ENCODE measurements at places on chromosomes 12 and 14.

GRCh38 chr14:105861985-105862465 is 335.6 kb downstream of the TMEM121 start:
- DNase-seq, result peak; percentile 67

- DNase-seq, result no peak
These were observed 54.2 kb upstream of the CERS5 start for GRCh38 chr12:50221228-50222008.

DNA sequence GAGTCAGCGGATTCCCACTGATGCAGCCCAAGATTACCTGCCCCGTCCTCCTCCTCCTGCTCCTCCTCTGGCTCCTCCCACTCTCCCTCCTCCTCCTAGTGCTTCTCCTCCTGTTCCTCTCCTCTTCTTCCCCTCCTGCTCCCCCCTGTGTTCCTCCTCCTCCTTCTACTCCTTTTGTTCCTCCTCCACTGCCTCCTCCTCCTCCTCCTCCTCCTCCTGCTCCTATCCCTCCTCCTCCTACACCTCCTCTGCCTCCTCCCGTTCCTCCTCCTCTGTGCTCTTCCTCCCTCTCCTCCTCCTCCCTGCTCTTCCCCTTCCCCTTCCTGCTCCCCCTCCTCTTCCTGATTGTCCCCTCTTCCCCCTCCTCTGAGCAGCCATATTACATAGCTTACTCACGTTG is 141.3 kb downstream of the CACNA1C start:
- peak; percentile 12 for DNase-seq

DNA sequence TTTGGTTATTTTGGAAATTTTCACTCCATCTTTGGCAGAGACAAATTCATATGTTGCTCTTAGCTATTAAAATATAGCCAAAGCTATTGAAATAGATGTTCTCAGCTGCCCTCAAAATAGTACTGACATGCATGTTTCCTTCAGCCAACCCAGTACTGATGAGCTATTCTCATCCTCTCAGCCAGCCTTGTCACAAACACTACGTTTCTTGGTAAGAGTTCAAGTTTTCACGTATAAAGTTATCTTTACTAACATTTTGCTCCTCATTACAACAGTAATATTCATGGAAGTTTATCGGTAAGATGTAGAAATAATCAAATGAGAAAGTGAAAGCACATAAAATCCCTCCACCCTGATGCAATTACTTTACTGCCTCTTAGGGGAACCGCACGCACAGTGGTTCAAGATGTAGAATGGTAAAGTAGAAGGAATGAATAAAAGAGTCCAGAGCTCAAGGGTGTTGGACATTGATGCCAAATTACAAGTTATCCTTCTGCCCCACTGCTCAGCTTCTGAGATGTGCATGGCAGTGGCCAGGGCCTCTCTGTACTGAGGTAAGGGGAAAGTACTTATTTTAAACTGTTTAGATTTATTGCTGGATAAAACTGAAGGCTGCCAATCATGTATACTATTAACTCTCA is 20.7 kb downstream of the GCH1 start:
- DNase-seq, result peak; percentile 67

- no peak for DNase-seq
These were observed 36.8 kb downstream of the IL31 start for GRCh38 chr12:122137229-122137628.

GRCh38 chr12:7512553-7512952 is 9.0 kb upstream of the CD163 start:
- DNase-seq, result no peak

GRCh38 chr12:116113398-116114130 is 163.9 kb downstream of the MED13L start:
- no peak for DNase-seq

DNA sequence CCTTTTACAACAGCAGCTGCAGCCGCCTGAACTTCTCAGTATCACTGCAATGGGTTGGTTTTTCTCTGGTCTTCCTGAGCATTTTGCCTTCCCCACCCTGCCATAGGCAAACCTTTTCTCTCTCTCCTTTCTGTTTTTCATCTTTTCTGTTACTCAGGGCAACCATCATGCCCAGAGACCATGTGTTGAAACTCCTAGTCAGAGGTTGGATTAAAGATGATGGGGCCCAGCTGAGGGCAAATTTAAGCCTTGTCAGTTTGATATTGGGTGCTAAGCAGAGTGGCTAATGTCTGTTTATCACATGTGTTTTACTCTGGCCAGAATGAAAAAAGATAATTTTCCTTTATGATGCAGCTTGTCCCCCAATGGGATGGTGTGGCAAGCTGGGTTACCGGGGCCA is 107.9 kb upstream of the PMCH start:
- no peak for DNase-seq

GRCh38 chr12:116150001-116150400 is 127.5 kb downstream of the MED13L start:
- no peak for DNase-seq

DNA sequence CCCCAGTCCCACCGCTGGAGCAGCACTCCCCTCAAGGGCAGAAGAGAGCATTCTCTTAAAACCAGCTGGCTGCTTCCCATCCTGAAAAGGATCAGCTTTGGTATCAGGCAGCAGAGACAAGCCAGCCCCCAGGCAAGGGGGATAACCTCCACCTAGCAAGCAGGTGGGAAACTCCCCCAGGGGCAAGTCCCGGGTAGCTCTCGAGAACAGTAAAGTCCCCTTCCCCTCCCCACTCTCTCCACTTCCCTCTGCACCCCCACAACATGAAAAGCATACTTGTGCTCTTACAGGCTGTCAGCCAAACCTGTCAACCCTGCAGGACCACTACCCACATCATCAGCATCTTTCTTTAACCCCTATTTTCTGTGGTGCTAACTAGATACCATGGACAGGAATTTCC is 254.0 kb downstream of the NTF3 start:
- DNase-seq, result no peak

DNA sequence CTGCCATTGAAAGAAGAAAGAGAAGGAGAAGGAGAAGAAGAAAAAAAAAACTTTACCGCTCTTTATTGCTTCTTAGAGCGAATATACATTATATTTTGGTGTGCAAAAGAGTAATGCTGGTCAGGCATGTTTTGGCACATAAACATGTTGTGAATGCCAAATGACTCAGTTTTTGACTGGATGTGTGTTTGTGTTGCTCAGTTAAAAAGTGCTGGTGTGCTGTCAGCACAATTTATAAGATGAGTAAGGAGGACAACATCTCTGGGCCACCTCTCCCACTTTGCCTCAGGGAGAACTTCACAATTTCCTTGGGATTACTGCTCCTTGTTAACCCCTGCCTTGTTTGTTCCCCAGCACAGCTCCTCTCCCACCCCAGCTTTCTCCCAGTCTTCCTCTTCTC is 584.8 kb downstream of the ETNK1 start:
- no peak for DNase-seq

GRCh38 chr12:90833228-90833627 is 121.7 kb downstream of the CCER1 start:
- DNase-seq, result no peak

DNA sequence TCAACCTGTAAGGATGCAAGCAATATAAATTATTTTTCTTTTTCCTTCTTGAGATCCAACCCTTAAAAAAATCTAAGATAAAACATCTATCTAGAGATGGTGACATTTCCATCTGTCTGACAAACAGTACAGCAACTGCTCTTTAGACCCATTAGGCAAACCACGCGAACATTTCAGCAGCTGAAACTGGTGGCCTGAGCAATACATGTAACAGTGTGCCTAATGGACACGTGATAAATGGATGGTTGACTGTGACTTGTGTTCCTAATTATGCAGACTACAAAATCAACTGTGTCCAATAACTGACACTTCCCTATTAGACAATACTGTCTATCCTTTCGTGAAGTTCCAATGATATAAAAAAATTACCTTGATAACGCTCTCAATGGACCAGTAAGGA is 18.9 kb downstream of the E2F7 start:
- DNase-seq, result no peak

- DNase-seq, result no peak
These were observed 9.2 kb downstream of the ASCL4 start for GRCh38 chr12:107783406-107784376.

DNA sequence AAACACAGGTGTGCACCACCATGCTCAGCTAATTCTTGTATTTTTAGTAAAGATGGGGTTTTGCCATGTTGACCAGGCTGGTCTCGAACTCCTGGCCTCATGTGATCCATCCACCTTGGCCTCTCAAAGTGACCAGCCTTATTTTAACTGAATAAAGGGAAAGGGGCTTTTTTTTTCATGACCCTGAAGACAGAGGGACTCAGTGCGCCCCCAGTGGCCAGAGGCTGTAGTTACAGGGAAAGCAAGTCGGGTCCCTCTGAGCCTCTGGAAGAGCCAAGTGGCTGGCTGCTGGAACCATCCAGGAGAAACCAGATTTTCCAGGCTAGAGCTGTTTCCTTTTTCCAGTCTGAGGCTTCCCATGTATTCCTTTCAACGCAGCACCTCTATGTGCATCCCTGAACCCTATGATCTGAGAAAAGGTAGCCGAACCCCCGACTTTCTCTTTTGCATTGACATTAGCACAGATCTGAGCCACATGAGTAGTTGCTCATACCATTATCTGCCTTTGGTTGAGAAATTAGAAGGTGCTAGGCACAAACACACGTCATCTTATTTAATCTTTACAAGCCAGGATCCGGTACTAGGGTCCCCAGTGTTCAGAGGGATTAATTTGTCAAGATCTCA is 342.7 kb downstream of the CACNA1C start:
- peak; percentile 72 for DNase-seq

GRCh38 chr12:1184402-1184801 is 193.4 kb downstream of the ERC1 start:
- DNase-seq, result no peak

- no peak for DNase-seq
These were observed 100.0 kb downstream of the PRKCH start for GRCh38 chr14:61421212-61421923.

DNA sequence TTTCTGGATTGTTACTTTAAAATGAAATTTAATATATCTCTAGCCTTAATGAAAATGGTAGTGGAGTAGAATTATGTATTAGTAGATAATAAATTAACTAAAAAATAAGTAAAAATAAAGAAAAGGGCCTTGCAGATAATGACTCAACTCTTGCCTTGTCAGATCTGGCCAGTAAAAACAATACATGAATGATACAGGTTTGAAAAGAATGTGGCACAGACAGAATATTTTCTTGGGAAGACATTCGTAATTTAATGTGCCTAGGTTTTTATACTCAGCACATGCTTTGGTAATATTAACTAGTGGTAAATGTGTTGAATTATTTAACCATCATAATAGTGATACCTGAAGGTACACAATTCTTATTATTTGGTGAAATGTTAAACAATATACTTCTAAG is 28.3 kb downstream of the ATF7IP start:
- DNase-seq, result no peak

- DNase-seq, result no peak
These were observed 213.7 kb upstream of the NPAS3 start for GRCh38 chr14:32724867-32725471.

DNA sequence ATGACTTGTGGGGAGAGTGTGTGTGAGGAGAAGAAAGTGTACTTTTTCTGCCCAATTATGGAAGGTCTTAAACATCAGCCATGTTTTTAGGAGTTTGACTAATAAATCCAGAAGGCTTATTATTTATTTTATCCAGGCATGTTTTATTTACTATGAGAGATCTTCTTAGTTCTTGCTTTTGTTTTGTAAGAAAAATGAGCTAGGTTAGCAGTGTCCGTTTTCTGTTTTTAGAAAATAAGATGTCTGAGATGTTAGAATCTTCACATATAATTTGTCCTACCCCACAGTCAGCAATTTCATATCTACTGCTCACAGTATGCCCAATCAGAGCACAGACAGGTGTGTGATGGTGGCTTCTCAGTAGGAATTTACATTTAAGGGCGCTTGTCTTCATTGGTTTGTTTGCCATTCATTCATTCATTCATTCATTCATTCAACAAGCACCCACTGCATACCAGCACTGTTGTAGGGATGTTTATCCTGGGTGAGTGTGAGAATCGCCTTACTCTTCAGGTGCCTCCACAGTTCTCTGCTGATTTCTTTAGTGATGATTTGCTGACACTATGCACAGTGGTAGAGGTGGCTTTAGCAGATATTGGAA is 83.2 kb downstream of the CRADD start:
- DNase-seq, result no peak

GRCh38 chr12:2647186-2647585 is 147.6 kb upstream of the FKBP4 start:
- DNase-seq, result no peak

DNA sequence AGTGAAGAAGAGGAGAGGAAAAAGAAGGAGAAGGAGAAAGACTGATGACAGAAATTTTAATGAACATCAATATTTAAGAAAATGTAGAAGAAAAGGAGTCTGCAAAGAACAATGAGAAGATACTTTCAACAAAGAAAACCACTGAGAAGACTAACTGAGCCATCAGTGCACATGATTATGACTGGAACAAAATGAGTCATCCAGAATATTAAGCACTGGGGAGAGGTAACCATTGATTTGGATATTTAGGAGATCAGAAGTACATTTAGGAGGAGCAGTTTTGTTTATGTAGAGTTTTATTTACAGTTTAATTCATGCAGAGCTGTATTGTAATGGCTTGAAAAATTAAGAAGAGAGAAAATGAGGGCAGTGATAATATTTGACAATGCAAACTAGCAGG is 159.1 kb downstream of the C12orf50 start:
- no peak for DNase-seq

DNA sequence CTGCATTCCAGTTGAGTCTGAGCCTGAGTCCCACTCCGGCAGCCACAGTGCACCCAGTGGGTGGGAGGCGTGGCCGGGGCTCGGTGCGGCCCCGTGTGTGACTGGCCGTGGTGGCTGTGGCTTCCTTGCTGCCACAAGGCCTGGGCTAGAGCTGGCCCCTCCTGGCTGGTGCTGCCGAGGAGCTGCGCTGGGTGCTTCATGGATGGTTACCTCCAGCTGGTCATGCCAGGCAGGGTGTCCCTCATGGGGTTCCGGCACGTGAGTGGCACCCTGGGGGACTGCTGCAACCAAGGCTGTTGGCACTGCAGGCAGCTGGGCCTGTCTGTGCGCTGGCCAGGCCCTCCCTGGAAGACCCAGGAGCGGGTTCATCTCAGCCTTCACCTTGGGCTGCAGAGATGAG is 62.7 kb downstream of the KIF26A start:
- DNase-seq, result no peak

- DNase-seq, result no peak
These were observed 83.5 kb downstream of the PTPRR start for GRCh38 chr12:70837026-70837425.

DNA sequence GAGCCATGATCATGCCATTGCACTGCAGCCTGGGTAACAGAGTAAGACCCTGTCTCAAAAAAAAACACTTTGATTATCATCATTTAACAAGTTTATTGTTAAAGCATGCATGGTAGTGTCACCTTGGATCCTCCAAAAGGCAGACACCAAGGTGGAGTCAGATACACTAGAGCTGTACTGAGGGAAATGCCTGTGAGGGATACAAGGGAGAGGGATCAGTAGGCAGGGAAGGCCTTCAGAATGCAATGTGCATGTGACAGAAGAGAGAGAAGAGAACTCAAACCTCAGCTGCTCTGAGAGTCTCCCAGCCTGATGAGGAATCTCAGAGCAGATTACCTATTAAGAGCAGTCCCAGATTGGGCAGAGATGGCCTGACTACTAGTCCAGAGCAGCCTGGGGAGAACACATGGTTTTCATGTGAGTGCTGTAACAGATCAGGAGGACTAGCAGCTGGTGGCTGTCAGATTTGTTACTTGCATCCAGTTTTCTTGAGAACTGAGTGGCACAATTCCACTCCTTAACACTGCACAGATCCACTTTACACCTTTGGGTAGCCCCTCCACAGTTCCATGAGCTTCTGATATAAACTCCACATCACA is 38.0 kb upstream of the A2ML1 start:
- no peak for DNase-seq
